Effector memory CD4-positive, alpha-beta T cell (primary cell): ENCODE measurements at places on chromosomes 4 and X.

- DNase-seq: no peak
Observed at GRCh38 chr4:27154706-27155105, 294.1 kb downstream of the STIM2 start.

DNA sequence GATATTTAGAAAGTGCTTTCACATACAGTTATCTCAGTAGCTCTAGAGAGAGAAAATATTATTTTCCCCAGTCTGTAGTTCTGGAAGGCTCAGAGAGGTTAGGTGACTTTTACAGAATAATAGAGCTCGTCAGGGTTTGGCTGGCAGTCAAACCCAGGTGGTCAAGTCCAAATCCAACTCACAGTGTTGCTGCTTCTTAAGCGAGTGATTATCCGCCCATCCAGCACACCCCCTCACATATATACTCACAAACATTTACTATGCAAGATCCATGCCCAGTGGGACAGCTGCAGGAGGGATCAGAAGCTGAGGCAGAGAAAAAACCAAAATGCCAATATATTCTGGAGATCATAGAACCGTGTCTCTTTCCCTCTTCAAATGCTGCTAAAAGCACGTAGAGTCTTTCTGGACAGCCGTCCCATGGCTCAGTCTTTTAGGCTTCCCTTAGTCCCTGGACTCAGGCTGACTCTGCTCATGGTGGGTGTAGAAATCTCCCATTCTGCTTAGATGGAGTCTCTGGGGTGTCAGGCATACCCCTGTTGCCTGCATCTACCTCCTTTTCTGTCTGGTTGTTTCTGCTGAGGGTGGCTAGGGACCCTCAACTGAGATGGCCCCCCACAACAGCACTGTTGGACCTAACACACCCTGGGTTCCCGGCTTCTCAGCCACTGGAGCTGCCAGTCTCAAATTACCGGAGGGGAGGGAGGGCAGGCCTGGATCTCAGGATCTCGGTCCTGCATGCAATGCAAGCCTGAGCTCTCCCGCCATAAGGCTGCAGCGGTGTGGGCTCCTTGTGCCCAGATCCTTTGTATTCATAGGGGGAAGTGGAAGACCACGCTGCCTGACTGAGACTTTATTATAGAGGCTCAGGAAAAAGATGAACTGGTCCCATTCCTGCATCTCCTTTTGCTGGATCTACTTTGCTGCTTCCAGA, at the start of gene CHRNA9:
Gene CHRNA9, plus strand, starts transcription at position 743 of the 934 bp plus-strand sequence. Its CDS starts 135 bp downstream, at position 878.
- DNase-seq: no peak

DNA sequence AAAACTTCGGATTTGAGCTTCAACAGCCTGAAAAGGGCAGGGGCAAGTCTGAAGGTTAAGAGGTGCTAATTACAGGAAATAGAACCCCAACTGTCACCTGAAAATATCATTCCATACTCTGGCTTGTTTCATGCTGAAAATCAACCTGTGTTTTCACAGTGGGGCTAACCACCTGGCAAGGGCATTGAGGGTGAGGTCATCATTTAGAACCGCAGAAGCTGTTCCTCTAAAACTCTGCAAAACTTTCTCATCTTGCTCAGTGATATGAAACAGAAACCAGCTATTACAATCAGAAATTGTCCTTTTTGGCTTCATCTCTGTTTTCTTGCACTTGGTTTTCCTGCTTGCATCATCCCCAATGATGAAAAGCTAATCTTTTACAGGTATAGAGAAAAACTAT, 247.6 kb downstream of the DCLK2 start:
- no peak for DNase-seq

DNA sequence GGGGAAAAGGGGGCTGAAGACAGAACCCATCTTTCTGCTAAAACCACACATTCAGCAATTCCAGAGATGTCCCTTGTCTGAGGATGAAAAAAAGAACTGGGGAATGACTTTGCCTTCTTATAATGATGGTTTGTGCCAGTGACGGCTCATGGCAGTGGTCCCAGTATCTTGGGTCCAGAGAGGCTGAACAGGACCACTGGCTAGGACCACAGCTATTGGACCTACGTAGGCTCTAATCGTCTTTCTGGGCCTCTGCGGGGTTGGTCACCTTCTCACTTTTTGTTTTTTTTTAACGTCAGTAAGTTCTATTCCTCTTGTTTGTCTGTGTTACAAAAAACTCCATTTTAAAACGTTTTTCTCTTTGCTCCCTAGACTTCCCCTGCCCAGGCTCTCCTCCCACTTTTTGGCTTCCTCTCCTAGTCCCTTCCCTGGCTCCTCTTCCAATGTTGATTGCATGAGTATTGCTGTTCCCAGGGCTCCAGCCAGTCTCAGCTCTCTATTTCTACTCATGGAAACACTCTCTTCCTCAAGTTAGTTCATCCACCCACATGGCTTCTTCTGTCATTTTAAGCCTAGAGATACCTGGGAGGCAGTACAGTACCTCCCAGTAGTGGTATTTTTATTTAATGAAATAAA, 52.6 kb upstream of the STX18 start:
- DNase-seq: no peak

- no peak for DNase-seq
Observed at GRCh38 chr4:139635966-139636365, 29.7 kb upstream of the MGST2 start.

- DNase-seq: no peak
Observed at GRCh38 chrX:80792205-80792604, 17.5 kb downstream of the BRWD3 start.

DNA sequence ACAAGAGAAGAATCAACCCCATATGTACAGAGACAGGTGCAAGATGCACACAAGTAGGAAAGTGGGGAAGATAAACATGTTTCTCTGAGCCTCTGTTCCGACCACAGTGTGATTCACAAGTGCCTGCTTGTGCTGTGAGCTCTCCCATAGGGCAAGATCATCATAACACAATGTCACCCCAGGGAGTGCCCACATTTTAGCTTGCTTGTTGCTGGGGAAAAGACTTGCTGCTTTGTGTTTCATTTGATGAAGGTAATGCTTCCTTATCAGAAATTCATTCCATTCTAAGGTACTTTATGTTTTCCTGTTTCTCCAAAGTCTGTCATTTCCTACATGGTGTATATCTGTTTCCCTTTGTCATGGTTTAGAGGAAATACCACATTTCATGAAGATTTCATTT, 304.5 kb upstream of the DIPK2B start:
- no peak for DNase-seq

DNA sequence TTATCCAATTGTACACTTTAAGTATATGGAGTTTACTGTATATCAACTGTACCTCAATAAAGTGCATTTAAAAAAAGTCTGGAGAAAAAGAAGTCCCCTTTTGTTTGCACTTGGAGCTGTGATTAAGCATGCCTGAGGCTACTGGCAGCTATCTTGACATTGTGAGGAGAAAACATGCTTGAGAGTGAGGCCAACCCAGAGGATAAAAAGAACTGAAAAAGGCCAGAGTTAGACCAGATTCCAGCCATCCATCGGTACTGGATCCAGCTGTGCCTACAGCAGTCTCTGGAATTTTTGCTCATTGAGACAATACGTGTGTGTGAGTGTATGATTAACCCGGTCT, 57.4 kb downstream of the LGI2 start:
- no peak for DNase-seq
